ENCODE measurements at places on chromosomes 7 and 10. TPM values are rescaled to one million over a fixed set of nuclear protein-coding genes. Genes with fewer than 3 reads are reported as not detected.

GRCh38 chr7:111429781-111430180, 132.5 kb downstream of the IMMP2L start:
- ATAC-seq: no peak

Gene OR2A12
- 0.04 TPM for total RNA-seq

DNA sequence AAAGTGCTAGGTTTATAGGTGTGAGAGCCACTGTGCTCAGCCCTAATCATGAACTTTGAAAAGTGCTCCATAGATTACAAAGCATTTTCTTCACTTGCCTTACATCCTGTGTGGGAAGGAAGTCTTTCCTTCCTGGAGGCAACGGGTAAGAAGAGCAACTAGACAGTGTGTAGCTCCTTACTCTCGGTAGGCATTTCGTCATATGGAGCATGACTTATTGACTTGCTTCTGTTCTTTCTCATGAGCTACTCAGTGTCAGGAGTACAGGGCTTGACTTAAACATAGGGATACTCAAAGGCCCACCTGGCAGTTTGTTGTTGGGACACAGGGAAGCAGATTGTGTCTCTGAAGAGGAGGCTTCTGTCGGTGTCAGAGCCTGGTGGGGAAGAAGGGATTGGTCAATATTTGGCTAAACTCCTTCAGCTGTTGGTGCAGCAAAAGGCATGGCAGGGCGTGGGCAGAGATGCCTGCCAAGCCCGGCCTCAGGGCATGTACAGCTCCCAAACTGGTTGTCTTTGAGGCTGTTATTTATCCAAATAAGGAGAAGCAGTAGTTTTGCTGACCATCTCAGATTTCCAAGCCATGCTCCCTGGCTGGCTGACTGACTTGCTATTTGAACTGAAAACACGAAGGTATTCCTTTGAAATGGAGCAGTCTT, 248.9 kb downstream of the KIAA1217 start:
- ATAC-seq: no peak

DNA sequence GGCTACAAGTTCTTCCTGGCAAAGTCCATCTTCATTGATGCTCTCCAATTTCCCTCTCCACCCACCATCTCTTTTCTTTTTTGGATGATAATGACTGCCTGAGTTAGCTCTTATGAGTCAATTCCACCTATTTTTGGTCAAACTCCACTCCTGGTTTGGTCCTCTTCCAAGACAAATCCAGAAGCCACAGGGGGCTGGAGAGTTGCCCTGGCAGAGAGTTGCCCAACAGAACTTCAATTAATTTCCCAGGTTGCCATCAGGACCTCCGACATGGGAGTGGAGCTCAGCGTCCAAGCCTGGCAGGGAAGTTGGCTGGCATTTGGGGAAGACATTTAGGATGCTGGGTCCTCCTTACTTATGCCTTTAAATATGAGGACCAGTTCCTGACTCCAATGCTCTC, 29.2 kb upstream of the KCNMA1 start:
- no peak for ATAC-seq

Data from motor neuron (in vitro differentiated cells).